ENCODE measurements at places on chromosomes 3 and 15.

- no peak for DNase-seq
Observed at GRCh38 chr3:48684480-48685143, 1.1 kb downstream of the NCKIPSD start.

DNA sequence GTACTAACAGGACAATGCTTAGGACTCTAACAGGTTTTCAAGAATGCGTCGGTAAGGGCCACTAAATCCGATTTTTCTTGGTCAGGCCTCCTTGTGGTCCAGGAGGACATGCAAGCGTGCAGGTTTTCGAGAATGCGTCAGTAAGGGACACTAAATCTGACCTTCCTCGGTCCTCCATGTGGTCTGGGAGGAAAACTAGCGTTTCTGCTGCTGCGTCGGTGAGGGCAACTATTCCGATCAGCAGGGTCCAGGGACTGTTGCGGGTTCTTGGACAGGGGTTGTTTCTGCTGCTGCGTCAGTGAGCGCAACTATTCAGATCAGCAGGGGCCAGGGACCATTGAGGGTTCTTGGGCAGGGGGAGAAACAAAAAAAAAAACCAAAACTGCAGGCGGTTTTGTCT is 7.8 kb upstream of the UBP1 start:
- DNase-seq: no peak

- DNase-seq: no peak
Observed at GRCh38 chr3:148190441-148190990, 507.2 kb upstream of the AGTR1 start.

DNA sequence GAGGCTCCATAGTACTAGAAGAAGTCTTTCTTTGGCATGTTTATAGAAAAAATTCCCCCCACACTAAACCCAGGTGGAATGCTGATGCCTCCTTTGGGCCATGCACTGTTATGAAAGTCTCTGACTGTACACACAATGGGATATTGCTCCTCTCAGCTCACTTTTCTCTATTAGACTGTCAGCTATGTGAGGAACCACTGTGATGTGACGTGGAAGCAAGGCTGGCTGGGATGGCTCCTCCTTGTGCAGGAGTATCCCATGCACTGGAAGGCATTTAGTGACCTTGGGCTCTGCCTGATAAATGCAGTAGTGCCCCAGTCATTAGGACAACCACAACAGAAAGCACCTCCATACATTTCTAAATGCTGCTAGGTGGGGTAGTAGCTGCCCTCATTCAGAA is 5.7 kb upstream of the FRMD4B start:
- DNase-seq: no peak

DNA sequence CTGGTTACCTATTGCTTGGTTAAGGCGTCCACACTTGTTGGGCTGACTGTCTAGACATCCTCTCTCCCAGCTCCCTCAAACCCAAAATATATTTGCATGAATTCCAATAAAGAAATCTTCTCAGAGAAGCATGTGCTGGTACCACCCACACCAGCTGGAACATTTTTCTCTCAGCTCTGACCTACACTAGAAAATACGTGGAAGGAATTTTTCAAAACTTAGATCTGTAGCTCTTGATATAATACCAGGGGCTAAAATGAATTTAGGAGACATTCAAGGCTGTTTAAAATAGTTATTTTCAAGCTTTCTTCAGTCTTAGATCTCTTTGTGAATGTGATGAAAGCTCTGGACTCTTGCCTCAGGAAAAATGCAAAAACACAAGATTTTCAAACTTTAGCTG is 590.4 kb downstream of the PDCD6IP start:
- DNase-seq: no peak

DNA sequence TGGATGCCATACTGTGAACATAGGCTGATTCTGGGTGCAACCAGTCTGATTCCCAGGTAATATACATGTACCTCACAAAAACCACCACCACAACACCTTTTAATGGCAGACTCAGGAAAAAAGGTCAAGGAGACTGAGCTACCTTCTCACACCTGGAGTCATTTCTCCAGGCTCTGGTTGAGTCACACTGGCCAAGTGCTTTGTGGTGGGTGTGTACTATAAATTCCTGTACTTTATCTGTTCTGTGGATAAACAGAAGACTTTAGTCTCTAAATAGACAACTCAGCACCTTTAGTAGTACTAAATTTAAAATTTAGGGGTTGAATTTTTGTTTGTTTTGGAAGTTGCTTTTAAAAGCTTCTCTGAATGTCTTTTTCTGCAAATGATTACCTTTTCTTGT is 46.7 kb downstream of the TOP2B start:
- DNase-seq: no peak

GRCh38 chr3:13171704-13172643 is 98.7 kb upstream of the IQSEC1 start:
- DNase-seq: no peak

DNA sequence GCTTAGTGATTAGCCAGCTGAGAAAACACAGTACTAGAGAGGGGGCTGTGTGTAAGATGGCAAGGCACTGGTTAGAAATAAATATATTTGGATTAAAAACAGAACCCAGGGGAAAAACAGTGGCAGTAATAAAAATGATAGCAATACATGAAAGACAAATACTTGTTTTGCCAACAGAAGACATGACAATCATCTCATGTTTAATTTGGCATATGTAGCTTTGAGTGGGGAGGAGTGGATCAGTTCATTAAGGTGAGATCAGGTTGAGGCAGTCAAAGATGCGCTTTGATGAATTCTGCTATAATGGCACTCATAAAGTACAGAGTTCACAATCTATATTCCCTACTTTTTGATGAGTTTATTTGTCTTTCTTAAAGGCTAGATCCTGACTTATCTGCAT is 3.4 kb upstream of the HGD start:
- no peak for DNase-seq

DNA sequence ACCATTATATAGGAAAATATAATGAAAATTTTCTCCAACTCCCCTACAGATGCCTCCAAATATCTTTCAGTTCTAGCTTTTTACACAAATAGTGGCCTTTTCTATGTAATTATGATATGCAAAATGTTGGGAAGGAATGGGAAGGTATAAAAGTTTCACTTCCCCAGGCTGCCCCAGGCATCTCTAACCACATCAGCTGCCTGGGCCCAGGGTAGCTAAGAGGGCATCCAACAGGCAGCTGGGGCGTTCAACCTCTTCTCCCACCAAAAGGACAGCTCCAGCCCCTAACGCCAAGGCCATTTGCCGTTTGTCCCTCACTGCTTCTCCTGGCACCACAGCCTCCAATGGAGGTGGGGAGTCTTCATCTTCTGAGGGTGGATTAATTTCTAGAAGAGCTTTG is 188.1 kb upstream of the TSC22D2 start:
- no peak for DNase-seq

Measured in NCI-H2171 (cell line).